ENCODE measurements at places on chromosomes 1 and 21.

- no peak for DNase-seq
Observed at GRCh38 chr1:243390162-243390791, 134.4 kb downstream of the SDCCAG8 start.

DNA sequence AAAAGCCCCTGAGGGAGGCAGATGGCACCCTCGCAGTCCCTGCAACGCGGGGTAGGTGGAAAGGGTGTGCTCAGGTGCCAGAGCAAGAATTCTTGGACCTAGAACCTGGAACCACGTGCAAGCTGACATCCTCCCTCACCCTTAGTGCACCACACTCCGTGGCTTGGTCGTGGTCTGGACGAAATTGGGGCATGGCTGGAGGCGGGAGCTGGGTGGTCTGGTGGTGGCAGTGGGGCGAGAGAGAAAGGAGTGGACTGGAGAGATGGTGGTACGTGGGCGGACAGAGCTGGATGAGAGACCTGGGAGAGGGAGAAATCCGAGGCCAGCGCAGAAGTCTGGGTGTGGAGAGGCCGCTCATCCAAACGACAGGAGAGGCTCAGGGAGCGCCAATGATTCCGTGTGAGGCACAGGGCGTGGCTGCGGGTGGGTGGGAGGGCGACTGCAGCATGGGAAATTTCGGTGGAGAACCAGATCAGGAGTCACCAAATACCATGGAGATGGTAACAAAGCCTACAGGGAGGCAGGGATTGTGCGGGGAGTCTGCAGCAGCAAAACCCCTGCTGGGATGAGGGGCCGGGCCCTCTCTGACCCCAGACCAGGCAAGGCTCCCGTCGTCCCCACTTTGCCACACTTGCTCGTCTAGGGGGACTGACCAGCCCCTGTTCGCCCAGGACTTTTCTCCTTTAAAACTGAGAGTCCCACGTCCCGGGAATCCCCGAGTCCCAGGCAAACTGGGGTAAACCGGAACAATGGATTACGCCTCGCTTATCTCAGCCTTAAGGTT is 31.9 kb downstream of the CDCP2 start:
- no peak for DNase-seq

DNA sequence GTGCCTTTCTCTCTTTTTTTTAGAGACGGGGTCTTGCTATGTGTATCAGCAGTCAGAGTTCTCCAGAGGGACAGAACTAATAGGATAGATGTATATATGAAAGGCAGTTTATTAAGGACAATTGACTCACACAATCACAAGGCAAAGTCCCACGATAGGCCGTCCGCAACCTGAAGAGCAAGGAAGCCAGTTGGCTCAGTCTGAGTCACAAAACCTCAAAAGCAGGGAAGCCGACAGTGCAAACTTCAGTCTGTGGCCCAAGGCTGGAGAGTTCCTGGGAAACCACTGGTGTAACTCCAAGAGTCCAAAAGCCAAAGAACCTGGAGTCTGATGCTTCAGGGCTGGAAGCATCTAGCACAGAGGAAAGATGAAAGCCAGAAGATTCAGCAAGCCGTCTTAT is 16.3 kb upstream of the H3-3A start:
- no peak for DNase-seq

- no peak for DNase-seq
Observed at GRCh38 chr1:59900640-59901039, 25.9 kb downstream of the CYP2J2 start.

- no peak for DNase-seq
Observed at GRCh38 chr1:150796374-150796773, 11.7 kb downstream of the CTSK start.

- no peak for DNase-seq
Observed at GRCh38 chr1:164033782-164034181, 525.2 kb upstream of the PBX1 start.
